ENCODE measurements at places on chromosomes 3 and 15.
A peak's percentile ranks its signal among the peaks of the same experiment; 100 is the strongest.

GRCh38 chr3:2765002-2765579 is 345.1 kb downstream of the IL5RA start:
- no peak for DNase-seq

DNA sequence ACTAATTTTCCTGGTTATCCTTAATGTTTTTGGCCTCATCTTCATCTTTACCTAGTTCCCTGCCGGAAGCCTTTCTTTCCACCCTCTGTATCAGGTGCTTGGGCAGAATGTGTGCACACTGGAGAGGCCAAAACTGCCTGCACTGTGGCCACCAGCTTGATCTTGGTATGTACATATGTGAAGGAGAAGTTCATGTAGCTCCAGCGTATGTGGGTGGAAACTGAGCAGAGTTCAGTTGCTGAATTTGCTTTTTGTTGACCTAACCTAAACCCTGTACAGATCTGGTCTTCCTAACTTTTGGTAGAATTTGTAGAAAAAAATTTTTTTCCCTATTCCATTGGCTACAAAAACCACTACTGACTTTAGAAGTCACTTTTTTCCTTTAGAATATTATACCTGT is 65.9 kb upstream of the IGSF10 start:
- DNase-seq: no peak

- no peak for DNase-seq
Observed at GRCh38 chr3:195246581-195246995, 24.4 kb downstream of the XXYLT1 start.

DNA sequence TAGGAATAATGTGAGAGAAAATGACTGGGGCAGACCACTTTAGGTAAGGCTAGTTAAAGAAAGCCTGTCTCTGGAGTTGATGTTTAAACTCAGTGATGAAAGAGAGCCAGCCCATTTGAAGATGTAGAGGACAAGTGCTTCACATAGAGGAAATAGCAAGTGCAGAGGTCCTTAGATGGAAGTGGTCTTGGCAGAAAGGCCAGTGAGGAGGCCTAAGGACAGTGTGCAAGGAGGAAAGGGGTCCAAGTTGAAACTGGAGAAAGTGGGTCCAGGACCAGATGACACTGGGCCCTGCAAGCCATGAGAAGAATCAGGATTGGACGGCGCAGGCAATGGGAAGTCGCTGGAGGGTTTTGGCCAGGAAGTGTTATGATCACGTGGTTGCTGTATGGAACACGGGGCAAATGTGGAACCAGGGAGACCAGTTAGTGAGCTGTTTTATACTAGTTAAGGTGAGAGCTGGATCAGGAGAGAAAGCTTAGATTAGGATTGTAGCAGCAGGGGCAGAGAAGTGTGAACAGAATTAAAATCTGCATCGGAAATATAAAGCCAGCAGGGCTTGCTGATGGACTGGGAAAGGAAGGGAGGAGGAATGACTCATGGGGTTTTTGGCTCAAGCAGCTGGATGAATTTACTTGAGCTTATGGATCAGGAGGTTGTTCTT is 48.0 kb upstream of the SCAANT1 start:
- DNase-seq: no peak

DNA sequence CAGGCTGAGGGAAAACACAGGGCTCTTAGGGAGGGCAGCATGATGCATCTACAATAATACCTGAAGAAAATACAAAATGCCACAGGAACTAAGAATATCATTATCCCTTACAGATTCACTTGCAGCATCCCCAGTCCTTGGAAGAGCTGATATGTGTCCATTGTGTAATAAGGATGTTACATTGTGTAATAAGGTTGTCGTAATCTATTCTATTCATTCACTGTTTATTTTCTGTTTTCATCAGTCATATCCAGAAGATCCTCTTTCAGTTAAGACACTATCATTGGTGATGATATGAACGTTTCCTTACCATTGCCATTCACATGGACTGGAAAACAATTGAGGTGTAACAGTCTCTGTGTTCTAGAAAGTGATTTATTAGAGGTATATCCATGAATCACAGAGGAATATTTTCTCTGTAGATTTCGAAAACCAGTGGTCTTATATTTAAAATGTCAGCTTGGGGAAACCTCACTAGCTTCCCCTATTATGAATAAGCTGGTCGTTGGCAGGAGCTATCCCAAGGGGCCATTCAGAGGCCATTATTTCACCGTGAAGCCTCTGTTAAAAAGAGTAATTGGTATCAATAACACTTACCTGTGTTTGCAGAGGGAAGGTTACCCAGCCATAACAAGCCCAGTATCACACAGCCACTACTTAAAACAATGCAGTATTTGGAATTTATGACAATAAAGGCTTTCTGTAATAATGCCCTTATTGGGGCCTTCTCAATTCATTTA is 241.1 kb downstream of the ZNF385D start:
- no peak for DNase-seq

DNA sequence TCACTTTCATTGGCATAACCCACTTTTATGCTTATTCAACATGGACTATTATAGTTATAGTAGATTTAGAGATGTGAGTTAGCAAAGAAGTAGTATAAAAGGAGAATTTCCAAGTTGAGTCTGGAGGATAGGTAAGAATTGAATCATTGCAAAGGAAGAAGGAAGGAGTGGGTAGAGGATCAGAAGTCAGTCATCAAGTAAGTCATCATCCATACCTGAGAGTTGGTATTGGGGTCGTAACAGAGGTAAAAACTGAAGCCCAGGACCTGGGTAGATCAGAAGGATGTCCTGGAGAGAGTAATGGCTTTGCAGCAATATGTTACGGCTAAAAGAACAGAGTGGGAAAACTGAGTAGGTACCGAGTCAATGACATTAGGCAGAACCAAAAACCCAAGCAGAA is 265.7 kb downstream of the SUCLG2 start:
- no peak for DNase-seq

- no peak for DNase-seq
Observed at GRCh38 chr3:126102011-126102410, 18.1 kb upstream of the SLC41A3 start.

- DNase-seq: no peak
Observed at GRCh38 chr3:196849180-196849741, 18.5 kb upstream of the SENP5 start.

DNA sequence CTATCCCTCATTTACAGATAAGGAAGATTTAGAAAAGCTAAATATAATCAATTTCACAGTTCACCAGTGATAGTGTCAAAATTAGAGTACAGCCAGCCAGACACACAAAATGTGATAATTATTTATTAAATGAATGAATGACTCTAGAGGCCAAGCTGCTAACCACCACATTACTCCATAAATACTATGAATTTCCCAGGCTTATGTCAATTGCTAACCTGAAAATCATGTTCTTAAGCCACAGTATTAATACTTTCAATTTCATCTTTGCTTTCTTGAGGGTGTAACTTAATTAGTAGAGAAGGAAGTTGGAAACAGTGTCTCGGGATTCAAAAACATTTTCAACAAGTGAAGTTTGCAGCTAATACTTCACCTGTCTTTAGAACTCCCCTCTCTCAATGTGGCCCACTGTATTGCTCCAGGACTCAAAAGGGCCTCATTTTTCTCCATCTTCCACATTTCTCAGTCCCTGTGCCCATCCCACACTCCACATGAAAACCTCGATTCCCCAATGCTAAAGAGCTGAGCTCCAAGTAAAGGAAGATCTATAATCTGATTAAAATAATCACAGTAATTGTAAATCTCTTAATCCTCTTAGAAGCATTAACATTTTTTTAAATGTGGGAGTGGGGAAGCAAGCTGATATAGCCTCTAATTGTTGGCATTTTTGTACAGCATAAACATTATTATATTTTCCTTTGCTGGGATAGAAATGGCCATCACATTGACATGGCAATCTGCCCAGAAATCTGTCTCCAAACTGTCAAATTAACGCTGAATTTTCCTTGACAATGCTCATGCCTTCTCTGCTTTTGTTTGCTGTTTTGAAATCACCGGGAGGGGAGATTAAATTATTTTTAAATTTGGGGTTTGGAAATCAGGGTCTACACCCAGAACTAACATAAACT is 765.1 kb downstream of the ROBO1 start:
- no peak for DNase-seq

DNA sequence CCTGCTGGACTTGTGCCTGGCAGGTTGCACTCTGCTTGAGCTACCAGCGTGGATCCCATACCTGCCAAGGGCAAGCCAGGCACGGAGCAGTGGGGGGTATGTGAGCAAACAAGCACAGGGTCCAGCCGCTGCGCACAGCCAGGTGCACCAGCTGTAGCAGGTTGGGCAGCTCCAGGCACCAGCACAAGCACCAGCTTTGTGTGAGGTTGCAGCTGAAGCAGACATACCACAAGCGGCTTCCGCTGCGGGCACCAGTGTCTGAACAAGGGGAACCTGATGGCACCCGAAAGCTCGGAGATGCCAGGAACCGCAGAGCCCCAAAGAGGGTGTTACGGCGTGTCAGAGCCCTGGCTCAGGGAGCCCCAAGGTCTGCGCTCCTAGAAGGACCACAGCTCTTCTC is 472.7 kb upstream of the ARL6 start:
- DNase-seq: no peak

- no peak for DNase-seq
Observed at GRCh38 chr15:31339558-31339895, 12.9 kb downstream of the KLF13 start.

DNA sequence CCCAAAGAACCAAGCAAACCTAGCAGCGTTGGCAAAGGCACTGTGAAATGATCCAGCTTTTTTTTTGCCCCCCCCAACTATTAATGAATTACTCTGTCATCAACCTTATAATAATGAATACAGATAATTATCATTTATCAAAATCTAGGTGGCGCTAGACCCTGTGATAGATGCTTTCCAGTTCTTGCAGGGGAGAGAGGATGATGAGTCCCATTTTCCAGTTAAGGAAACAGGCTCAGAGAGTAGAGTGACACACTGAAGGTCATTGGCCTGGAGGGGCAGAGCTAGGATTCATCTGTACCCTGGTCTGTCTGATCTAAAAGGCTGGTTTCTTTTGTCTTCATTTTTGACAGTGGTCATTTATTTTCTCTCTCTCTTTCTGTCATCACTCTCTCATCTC is 5.0 kb downstream of the ACOX2 start:
- DNase-seq: no peak

GRCh38 chr15:67819636-67820035 is 5.7 kb upstream of the SKOR1 start:
- DNase-seq: no peak

GRCh38 chr15:68432441-68433064 is 590 bp upstream of the ITGA11 start:
- DNase-seq: no peak

- no peak for DNase-seq
Observed at GRCh38 chr3:117052395-117052794, 342.8 kb downstream of the TUSC7 start.

DNA sequence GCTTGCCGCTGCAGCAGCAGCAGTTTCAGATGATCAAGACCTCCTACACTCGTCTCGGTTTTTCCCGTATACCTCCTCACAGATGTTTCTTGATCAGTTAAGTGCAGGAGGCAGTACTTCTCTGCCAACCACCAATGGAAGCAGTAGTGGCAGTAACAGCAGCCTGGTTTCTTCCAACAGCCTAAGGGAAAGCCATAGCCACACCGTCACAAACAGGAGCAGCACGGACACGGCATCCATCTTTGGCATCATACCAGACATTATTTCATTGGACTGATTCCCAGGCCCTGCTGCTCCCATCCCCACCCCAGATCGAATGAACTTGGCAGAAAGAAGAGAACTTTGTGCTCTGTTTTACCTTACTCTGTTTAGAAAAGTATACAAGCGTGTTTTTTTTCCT is 17.6 kb downstream of the CALML4 start:
- no peak for DNase-seq

GRCh38 chr3:105752791-105753415 is 115.9 kb downstream of the CBLB start:
- no peak for DNase-seq

- DNase-seq: no peak
Observed at GRCh38 chr15:90294601-90295269, 29.3 kb downstream of the NGRN start.

- no peak for DNase-seq
Observed at GRCh38 chr15:65824031-65824743, 32.1 kb upstream of the DENND4A start.

GRCh38 chr3:11570251-11570650 is 73.5 kb downstream of the VGLL4 start:
- no peak for DNase-seq

GRCh38 chr3:119870512-119870911 is 88.6 kb downstream of the NR1I2 start:
- no peak for DNase-seq

- DNase-seq: no peak
Observed at GRCh38 chr3:60573494-60573893, 677.8 kb downstream of the FHIT start.

GRCh38 chr3:194632809-194633348 is 340 bp downstream of the TMEM44 start:
- peak; percentile 29 for DNase-seq

- DNase-seq: no peak
Observed at GRCh38 chr3:126481808-126482502, 6.3 kb upstream of the ZXDC start.

GRCh38 chr3:184008161-184008560 is 9.5 kb downstream of the ABCC5 start:
- DNase-seq: no peak

DNA sequence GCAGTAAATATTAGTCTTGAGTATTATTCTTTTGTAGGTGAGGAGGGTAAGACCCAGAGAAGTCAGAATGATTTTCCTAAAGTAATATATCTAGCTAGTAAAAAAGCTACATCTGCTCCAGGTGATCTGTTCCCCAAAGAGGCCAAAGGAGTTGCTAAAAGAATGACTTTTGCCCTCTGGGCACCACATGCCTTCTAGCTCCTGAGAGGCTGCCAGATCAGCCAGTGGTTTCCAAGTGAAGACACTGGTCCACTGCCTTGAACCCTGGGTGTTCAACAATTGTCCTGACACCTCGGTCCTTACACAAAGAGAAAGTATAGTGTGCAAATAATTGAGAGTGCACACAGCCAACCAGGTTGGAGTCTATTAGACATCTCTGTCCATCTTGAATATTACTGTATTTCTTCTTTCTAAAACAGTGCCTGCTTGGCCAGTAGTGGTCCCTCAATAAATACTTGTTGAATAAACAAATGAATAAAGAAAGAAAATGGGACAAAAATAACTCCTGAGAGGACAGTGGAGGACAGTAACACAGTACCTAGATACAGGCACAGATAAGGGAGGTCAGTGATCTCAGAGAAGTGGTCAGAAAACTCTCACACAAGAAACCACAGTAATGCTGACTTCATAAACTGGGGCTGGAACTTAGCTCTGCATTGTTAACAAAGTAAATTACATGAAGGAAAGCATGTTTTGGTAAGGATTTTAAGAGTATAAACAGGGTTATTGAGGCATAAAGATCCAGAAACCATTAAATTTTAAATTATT is 56.6 kb upstream of the CSTA start:
- no peak for DNase-seq

- peak; percentile 41 for DNase-seq
Observed at GRCh38 chr15:64010719-64011118, 35.6 kb downstream of the DAPK2 start.

- no peak for DNase-seq
Observed at GRCh38 chr3:183560607-183561006, 5.1 kb upstream of the KLHL6 start.

Measured in NCI-H2107 (cell line).